RKO (cell line): ENCODE measurements at places on chromosomes 7 and 10.

DNA sequence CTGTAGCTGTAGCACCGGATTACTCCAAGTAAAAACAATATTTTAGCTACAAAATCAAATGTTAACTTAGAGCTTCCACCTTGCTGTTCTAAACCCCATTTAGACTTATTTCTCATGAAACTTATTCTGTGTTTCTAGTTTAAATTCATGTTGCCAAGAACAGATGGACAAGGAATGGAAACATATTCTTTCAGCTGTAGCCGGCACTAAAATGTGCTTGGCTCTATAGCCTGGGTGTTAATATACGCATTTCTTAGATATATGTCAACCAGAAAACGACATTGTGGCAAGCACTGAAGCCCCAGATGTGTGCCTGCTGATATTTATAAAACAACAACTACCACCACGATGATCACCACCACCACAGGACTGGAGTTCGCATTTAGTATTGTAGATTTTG, 190.3 kb upstream of the ETV1 start:
- no peak for DNase-seq

DNA sequence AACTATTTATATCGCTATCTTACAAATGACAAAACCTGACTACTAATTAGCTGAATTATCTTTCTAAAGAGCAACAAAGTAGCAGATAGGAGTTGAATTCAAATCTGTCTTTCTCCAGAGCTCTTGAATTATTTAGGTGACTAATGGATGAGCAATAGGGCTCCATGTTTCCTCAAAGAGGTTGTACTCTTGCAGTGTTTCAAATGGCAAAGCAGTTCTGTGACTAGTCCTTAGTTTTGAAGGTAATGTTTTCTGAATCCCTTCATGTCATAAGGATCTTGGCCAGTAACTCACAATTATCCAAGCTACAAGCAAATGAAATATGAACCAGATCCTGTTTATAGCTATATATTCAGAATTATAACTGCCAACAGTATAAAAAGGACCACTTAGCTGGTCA, 999.7 kb downstream of the NRG3 start:
- DNase-seq, result peak; percentile 20

- no peak for DNase-seq
These were observed 200.7 kb upstream of the NPSR1 start for GRCh38 chr7:34457329-34457728.

DNA sequence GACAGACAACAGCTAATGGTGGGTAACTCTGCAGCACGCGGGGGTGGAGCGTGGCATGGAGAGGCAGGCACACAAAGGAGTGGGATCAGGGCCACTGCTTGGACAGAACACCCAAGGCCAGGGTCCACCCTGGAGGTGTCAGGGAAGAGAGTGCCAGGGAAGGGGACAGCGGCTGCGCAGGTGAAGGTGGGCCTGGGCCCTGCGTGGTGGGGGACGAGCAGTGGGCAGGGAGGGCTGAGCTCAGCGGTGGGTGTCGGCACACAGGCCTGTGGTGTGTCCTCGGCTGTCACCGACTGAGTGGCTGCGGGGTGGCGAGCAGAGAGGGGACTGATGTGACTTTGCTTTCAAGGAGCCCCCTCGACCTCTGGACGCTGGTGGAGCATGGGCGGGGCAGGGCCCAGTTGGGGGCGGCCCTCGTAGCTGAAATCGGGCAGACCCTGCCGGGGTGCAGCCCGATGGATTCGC, 8.4 kb upstream of the SCART1 start:
- DNase-seq, result no peak

- no peak for DNase-seq
These were observed 428.9 kb downstream of the PCDH15 start for GRCh38 chr10:54372179-54372578.

GRCh38 chr10:131790021-131790420, 110.8 kb upstream of the PPP2R2D start:
- peak; percentile 59 for DNase-seq

GRCh38 chr7:13673290-13673689, 316.2 kb downstream of the ETV1 start:
- DNase-seq, result no peak

- DNase-seq, result no peak
These were observed 168.1 kb downstream of the FANK1 start for GRCh38 chr10:126064512-126064911.

GRCh38 chr10:77144656-77145055, 493.0 kb downstream of the KCNMA1 start:
- DNase-seq, result no peak

DNA sequence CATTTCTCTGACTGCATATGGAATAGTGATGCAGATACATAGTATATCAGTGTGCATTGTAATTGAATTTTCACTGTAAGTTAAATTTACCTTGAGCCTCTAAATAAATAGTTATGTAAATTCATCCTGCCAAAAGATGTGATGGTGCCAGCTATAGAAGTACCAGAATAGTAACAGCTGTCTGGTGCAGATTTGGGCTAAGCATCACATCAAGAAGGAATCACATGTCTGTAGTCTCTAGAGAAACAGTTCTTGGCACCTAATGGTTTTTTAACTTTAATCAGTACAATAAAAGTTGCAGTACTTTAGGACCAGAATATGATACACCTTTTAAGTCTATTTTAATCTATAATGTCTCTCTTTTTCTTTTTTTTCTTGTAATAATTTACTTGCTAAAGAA, 17.4 kb downstream of the PLEKHA1 start:
- DNase-seq, result no peak

DNA sequence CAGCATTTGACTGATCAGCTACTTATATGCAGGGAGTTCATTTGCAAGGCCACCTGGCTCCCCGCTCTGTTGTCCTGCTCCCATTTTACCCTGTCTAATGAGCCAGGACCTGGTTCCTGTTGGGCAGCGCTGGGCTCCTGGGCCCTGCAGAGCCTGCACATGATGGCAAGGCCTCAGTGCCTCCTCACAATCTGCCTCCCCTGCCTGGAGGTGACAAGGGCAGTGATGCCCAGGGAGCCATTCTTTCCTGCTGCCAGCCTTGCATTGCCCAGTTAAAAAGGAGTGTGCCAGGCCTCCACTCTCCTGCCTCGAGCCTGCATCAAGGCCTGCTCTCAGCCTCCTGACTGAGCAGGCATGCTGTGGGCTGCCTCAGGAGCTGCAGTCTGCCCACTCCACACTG, 28.5 kb downstream of the CHAT start:
- no peak for DNase-seq

DNA sequence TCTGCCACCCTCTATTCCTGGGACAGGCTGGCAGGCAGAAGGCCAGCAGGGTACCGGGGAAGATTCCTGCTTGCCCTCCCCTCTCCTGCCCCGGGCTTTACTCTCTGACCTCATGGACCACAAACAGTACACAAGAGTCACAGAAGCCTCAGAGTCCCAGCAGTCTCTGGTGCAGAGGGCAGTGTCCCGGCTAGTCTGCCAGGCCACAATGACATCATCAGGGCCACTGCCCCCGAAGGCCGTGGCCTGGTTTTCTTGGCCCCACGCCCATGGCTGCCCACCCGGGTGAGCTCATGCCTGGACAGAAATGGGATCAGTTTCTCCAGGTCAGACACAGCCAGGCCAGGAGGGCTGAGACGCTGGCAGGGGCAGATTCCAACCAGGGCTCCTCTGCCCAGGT, 91.9 kb downstream of the MYL10 start:
- peak; percentile 29 for DNase-seq

GRCh38 chr10:69089638-69090599, 2.0 kb downstream of the SRGN start:
- DNase-seq, result no peak
